GM12878 (cell line): ENCODE measurements at places on chromosomes 2 and 18. TPM values are rescaled to one million over a fixed set of nuclear protein-coding genes. Genes with fewer than 3 reads are reported as not detected.

Gene CNTNAP5
- not detected in 2 replicates for polyA plus RNA-seq

DNA sequence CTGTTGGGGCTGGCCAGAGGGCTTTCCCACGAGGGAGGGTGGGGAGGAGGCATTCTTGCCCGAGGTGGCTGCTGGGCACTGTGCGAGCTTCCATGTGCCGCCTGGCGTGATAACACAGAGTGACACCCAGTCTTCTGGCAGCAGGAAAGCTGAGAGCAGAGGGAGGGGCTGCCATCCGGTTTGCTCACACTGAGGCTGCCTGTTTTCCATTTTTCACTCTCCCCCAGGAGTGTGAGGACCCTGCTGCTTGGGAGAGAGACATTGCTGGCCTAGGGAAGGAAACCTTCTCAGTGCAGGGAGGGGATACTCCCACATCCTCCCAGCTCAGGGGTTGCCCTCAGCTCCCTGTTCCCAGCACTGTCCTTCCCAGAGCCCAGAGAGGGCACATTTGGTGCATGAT is 73.1 kb downstream of the INHBB start:
- DNase-seq, result no peak
- peaks cover 1% of the 10 kb centered on the region; the same call in 1 of the 2 replicates for H3K27me3 ChIP-seq
- no peak overlapping the region for H3K27ac ChIP-seq
- H3K4me3 ChIP-seq, result no peak overlapping the region
- H3K36me3 ChIP-seq, result no peaks in the 10 kb centered on the region

DNA sequence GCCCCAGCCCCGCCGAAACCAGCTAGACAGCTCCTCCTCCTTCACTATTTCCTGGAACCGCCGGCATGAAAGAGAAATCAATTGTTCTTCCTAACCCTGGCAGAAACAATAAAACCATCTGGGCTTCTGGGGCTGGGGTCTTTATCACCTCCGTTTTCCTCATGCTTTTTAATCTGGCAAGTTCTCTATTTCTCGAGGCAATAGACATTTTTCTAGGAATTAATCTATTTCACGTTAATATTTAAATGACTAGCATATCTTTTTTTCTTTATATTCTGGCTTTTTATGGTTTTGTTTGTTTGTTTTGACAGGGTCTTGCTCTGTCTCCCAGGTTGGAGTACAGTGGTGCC is 1.4 kb upstream of the KIF1A start:
- H3K27me3 ChIP-seq, result peaks cover 10% of the 10 kb centered on the region
- DNase-seq, result no peak
- no peaks in the 10 kb centered on the region for H3K4me1 ChIP-seq
- no peaks in the 10 kb centered on the region for H3K36me3 ChIP-seq

Gene CCDC102B
- polyA plus RNA-seq, result 2.9 and 4.2 TPM in 2 replicates

Gene ASTL
- 0.15 TPM in 1 of 2 replicates, not detected in the other for polyA plus RNA-seq

GRCh38 chr2:73033766-73034381 is 37.6 kb downstream of the SFXN5 start:
- DNase-seq, result no peak
- H3K4me1 ChIP-seq, result no peaks in the 10 kb centered on the region
- H3K36me3 ChIP-seq, result no peaks in the 10 kb centered on the region
- H3K27ac ChIP-seq, result no peak overlapping the region
- no peak overlapping the region for H3K4me3 ChIP-seq

DNA sequence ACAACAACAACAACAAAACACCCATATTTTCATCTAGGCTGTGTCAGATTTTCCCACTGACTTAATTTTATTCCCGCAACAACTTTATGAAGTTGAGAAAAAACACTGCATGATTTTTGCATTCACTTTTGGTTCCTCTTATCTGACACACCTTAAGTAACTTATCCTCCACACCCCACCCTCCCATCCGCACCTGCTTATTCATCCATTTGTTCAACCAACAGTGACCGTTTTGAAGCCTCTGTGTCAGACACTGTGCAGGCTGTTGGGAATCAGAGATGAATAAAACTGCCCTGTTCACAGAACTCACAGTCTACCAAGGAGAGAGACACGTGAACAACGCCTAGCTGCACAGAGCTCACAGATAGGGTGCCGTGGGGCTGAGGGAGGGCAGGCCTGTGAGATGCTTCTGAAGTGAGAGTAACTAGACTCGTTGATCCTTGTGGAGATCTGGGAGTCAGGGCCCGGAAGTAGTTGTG is 7.4 kb downstream of the CNNM4 start:
- peak overlapping the region; percentile 68 for H3K27ac ChIP-seq
- H3K4me3 ChIP-seq, result peak overlapping the region; percentile 76
- H3K27me3 ChIP-seq, result no peaks in the 10 kb centered on the region
- no peaks in the 10 kb centered on the region; the same call in 1 of the 2 replicates for H3K36me3 ChIP-seq

GRCh38 chr2:38610851-38611801 is 8.4 kb upstream of the HNRNPLL start:
- no peaks in the 10 kb centered on the region for H3K27me3 ChIP-seq
- no peak overlapping the region for H3K4me3 ChIP-seq
- no peaks in the 10 kb centered on the region for H3K36me3 ChIP-seq
- H3K4me1 ChIP-seq, result peaks cover 26% of the 10 kb centered on the region
- H3K27ac ChIP-seq, result no peak overlapping the region

DNA sequence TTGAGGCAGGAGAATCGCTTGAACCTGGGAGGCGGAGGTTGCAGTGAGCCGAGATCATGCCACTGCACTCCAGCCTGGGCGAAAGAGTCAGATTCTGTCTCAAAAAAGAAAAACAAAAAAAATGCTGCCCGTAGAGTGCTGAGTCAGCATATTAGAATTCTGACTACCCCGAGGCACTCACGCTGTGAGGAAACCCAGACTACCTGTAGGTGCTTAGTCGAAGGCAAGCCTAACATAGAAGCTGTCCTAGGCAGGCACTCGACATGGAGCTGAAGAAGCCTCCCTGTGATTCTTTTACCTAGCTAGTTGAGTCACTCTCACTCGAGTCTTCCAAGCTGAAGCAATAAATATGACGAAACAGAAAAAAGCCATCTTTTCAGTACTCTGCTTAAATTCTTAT is 1323.2 kb upstream of the DDX18 start:
- H3K4me3 ChIP-seq, result no peak overlapping the region
- no peak for DNase-seq
- H3K36me3 ChIP-seq, result no peaks in the 10 kb centered on the region
- no peaks in the 10 kb centered on the region for H3K4me1 ChIP-seq

DNA sequence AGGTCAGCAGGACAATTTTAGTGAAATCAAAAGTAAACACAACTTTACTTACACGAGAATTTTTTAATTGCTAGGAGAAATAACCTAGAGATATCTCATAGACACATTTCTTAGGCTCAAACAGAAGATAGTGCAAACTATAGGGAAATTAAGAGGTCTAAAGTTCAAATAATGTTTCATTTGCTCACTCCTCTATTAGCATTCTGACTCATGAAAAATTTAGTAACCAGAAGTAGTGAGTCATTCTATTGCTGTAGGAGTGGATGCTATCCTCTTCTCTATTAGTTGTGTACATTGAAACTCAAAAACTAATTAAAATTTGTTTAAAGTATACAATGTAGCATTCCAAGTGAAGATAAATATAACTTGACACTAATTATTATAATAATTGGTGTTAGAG is 908.3 kb upstream of the TMEFF2 start:
- no peaks in the 10 kb centered on the region for H3K4me1 ChIP-seq
- H3K27ac ChIP-seq, result no peak overlapping the region
- H3K27me3 ChIP-seq, result no peaks in the 10 kb centered on the region

- H3K4me1 ChIP-seq, result peaks cover 7% of the 10 kb centered on the region
- no peaks in the 10 kb centered on the region for H3K36me3 ChIP-seq
- H3K4me3 ChIP-seq, result peak overlapping the region; percentile 69
- no peaks in the 10 kb centered on the region for H3K27me3 ChIP-seq
- H3K27ac ChIP-seq, result peak overlapping the region; percentile 95
Measured at GRCh38 chr18:51195451-51196117, 1.9 kb downstream of the MEX3C start.

Gene CELF4
- not detected in 2 replicates for polyA plus RNA-seq

Gene REG1B
- polyA plus RNA-seq, result not detected in 2 replicates

- no peak for DNase-seq
- H3K4me3 ChIP-seq, result no peak overlapping the region
- H3K4me1 ChIP-seq, result no peaks in the 10 kb centered on the region
- no peak overlapping the region for H3K27ac ChIP-seq
- H3K36me3 ChIP-seq, result no peaks in the 10 kb centered on the region
- peaks cover 35% of the 10 kb centered on the region for H3K27me3 ChIP-seq
Measured at GRCh38 chr2:176111309-176111663, 4.2 kb downstream of the HOXD11 start.

Gene ACKR3
- 5.3 and 6.1 TPM in 2 replicates for polyA plus RNA-seq

DNA sequence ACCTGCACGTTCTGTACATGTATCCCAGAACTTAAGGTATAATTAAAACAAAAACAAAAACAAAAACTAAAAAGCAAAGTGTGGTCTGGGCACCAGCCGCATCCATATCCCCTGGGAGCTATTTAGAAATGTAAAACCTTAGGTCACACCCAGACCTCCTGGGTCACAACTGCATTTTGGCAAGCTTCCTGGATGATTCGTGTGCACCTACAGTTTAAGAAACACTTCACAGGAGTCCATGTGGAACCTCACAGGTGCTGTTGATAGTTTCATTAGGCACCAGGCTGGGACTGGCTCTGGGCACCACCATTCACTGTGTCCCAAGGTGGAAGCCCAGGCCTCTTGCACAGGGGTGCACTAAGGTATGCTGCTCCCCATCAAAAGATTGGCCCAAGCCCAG is 103.6 kb upstream of the BOD1L2 start:
- no peaks in the 10 kb centered on the region for H3K36me3 ChIP-seq
- H3K27me3 ChIP-seq, result no peaks in the 10 kb centered on the region
- no peak for DNase-seq
- no peak overlapping the region for H3K27ac ChIP-seq

DNA sequence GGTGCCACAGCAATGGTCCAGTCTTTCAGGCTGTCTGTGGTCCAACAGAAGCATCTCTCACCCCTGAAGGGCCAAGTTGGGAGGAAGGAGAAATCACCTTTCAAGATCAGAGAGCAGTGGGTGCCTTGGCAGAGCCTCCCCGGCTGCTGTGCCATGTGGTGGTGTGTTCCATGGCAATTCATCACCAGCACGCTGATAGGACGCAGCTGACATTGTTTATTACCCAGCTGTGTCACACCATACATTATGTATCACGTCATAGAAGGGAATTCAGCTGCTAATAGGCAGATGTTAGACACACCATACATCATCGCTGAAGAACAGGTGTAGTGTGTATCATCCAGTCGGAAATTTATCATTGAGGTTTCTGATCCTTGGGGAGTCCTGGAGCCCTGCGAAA is 29.6 kb upstream of the RPL31 start:
- DNase-seq, result no peak
- peaks cover 13% of the 10 kb centered on the region for H3K4me1 ChIP-seq
- H3K4me3 ChIP-seq, result no peak overlapping the region
- H3K36me3 ChIP-seq, result no peaks in the 10 kb centered on the region
- H3K27me3 ChIP-seq, result peaks cover 2% of the 10 kb centered on the region

GRCh38 chr2:37766106-37766505 is 94.7 kb upstream of the CDC42EP3 start:
- H3K4me3 ChIP-seq, result no peak overlapping the region
- DNase-seq, result no peak
- no peaks in the 10 kb centered on the region for H3K36me3 ChIP-seq
- no peaks in the 10 kb centered on the region for H3K4me1 ChIP-seq

Gene SCYGR4
- not detected in 2 replicates for polyA plus RNA-seq

- H3K4me3 ChIP-seq, result peak overlapping the region; percentile 68
- peak overlapping the region; percentile 97 for H3K27ac ChIP-seq
- H3K27me3 ChIP-seq, result no peaks in the 10 kb centered on the region
- no peaks in the 10 kb centered on the region for H3K36me3 ChIP-seq
Measured at GRCh38 chr2:42810121-42810970, 18.0 kb upstream of the HAAO start.

Gene ALKAL2
- 0.11 and 0.41 TPM in 2 replicates for polyA plus RNA-seq

Gene PLB1
- polyA plus RNA-seq, result 0.36 and 0.50 TPM in 2 replicates

DNA sequence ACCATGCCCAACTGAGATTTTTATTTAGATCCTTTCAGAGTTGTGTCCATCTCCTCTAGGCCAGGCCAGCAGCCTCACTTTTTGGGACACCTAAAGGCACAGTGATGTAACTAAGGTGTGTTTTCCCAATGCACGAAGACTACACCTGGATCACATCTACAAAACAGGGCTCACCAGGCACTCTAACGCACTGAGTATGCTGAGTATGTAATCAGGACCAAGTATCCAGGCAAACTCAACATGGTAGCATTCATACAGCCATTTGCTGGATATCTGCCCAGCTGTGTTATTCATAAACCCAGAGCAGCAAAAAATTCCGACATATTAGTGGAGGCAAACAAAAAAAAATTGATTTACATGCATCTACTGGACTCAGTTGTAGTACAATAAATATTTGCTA is 33.8 kb downstream of the LPIN2 start:
- 0 out of 2 replicates have a peak overlapping the region, but pooled peaks have one; percentile 41 for H3K4me3 ChIP-seq
- H3K36me3 ChIP-seq, result peaks cover 4% of the 10 kb centered on the region; the same call in 1 of the 2 replicates
- peak overlapping the region; percentile 70 for H3K27ac ChIP-seq
- no peaks in the 10 kb centered on the region for H3K27me3 ChIP-seq
- no peak for DNase-seq

DNA sequence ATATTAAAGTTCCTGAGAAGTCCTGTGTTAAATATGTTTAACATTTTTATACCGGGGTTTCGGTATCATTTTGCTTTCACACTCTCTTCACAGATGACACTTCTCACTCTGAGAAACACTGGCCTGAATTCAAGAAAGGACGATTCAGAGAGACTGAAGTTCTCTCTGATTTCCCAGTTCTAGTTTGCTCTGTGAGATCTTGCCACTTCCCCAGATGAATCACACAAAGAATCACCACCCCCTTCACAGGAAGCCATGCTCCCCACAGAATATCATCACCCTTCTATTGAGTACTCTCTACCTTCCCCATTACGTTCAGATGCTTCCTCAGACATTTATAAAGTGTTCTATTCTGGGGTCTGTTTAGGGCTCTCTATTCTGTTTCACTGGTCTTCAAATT is 16.1 kb upstream of the CD207 start:
- peak; percentile 73 for DNase-seq
- peak overlapping the region; percentile 52; the same call in 1 of the 2 replicates for H3K27ac ChIP-seq
- H3K4me1 ChIP-seq, result peaks cover 9% of the 10 kb centered on the region
- H3K36me3 ChIP-seq, result no peaks in the 10 kb centered on the region
- H3K4me3 ChIP-seq, result no peak overlapping the region

Gene TACR1
- 0.43 and 0.61 TPM in 2 replicates for polyA plus RNA-seq

- H3K36me3 ChIP-seq, result no peaks in the 10 kb centered on the region
- H3K27me3 ChIP-seq, result no peaks in the 10 kb centered on the region
- no peak overlapping the region for H3K4me3 ChIP-seq
- DNase-seq, result no peak
- H3K27ac ChIP-seq, result no peak overlapping the region
- no peaks in the 10 kb centered on the region; the same call in 1 of the 2 replicates for H3K4me1 ChIP-seq
Measured at GRCh38 chr2:106269591-106270291, 75.6 kb upstream of the UXS1 start.

- no peaks in the 10 kb centered on the region for H3K4me1 ChIP-seq
- H3K27ac ChIP-seq, result no peak overlapping the region
- no peak for DNase-seq
- no peaks in the 10 kb centered on the region for H3K36me3 ChIP-seq
Measured at GRCh38 chr2:72901426-72901825, 14.2 kb downstream of the SPR start.

DNA sequence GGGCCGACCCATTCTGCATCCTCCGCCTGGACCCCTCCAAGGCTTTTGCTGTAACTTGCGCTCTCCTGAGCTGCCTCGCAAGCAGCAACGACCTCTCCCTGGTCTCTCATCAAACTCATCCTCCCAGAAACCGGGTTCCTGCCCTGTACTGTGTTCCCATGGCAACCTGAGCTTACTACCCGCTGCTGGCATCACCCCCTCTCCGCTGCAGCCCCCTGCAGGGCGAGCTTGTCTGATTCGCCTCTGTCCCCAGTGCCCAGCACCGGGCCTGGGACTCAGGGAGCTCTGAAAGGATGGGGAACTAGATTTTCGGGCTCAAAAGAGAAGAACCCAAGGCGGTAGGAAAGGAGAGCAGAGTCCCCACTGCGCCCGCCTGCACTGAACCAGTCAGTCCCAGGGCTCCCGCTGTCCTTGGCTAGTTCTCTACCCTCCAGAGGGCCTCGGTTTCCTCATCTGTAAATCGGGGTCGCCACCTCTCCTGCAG is 463 bp downstream of the HS1BP3 start:
- peaks cover 1% of the 10 kb centered on the region; the same call in 1 of the 2 replicates for H3K27me3 ChIP-seq
- peak overlapping the region; percentile 96 for H3K4me3 ChIP-seq
- no peaks in the 10 kb centered on the region for H3K36me3 ChIP-seq
- no peak for DNase-seq
- peaks cover 4% of the 10 kb centered on the region for H3K4me1 ChIP-seq
